ENCODE measurements at places on chromosomes 5 and 9.

- no peak for DNase-seq
These were observed 139.1 kb upstream of the FSTL4 start for GRCh38 chr5:133751421-133751820.

DNA sequence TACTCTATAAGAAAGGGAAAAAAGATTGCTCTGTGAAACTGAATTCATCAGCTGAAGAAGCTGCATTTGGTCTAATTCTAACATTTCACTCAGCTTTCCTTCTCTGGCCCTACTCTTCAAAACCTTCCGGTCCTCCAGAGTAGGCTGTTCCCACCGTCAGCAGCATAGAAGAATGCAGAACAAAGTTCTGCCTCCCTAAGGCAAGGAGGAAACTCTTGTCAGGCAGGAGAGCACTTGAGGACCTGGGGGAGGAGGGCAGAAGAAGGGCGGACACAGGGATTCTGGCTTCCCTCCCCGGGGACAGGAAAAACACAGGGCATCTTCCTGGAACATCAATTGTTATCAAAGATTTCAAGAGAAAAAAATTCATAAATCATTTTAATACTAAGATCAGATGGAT lies 69.2 kb upstream of the SHB start:
- no peak for DNase-seq

GRCh38 chr9:19479874-19480273 lies 71.1 kb downstream of the ACER2 start:
- DNase-seq: no peak

DNA sequence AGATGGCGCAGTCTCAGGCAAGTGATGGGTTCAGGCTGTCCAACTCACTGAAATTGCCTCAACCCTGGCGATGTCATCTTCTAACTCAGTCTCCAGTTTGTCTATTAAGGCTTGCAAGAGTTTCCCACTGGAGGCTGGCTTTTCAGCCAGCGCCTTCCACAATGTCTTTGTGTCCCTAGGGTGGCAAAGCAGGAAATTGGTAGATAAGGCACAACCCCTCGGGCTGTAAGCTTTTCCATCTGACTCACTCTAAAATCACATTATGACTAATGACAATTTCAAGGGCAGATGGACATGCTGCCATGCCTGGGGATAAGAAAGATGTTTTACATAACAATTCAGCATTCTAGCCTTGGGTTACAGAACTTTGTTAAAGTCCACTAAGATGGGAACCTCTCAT lies 61.9 kb downstream of the MROH2B start:
- DNase-seq: no peak

GRCh38 chr5:90767710-90768109 lies 209.1 kb downstream of the ADGRV1 start:
- no peak for DNase-seq

Data from inflammatory macrophage (primary cell).